Small intestine (tissue), 16 donors: ENCODE measurements at places on chromosomes 7 and 10. TPM values are rescaled to one million over a fixed set of nuclear protein-coding genes. Genes with fewer than 3 reads are reported as not detected.

- no peak for DNase-seq
Measured at GRCh38 chr10:132310701-132311337, 3.1 kb upstream of the STK32C start.

The CYP2C19 gene
- 9.5 TPM for polyA plus RNA-seq

- DNase-seq, result no peak
Measured at GRCh38 chr7:121493553-121493952, 97.4 kb upstream of the FAM3C start.

The FAM221A gene
- polyA plus RNA-seq, result 12.7 TPM

DNA sequence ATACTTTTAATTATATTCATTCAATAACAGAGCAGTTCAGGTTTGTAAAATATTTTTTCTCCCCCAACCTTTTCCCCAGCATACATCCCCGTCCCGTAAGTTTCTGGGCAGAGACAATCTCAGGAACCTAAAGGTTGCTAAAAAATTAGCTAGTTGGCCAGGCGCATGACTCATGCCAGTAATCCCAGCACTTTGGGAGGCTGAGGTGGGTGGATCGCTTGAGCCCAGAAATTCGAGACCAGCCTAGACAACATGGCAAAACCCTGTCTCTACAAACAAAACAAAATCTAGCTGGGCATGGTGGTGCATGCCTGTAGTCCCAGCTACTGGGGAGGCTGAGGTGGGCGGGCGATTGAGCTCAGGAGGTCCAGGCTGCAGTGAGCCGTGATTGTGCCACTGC is 40.2 kb downstream of the TCF7L2 start:
- DNase-seq, result no peak

DNA sequence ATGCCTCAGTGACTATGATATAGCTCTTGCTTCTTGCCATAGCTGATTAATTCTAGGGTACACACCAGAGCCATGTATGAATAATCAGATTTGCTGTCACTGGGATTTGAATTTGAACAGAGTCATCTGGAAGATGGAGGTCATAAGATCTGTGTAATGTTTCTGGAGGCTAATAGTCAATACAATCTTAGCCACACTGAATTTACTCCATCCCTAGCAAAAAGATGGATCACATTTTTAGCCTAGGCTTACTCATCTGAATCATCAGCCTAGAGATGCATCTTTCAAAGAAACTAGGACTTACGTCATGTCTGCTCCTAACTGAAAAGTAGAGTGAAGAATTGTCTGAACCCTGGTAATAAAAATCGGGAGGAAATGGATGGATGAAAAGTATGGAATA is 142.3 kb upstream of the ZNF804B start:
- no peak for DNase-seq
